ENCODE measurements at places on chromosomes 7 and 10.

DNA sequence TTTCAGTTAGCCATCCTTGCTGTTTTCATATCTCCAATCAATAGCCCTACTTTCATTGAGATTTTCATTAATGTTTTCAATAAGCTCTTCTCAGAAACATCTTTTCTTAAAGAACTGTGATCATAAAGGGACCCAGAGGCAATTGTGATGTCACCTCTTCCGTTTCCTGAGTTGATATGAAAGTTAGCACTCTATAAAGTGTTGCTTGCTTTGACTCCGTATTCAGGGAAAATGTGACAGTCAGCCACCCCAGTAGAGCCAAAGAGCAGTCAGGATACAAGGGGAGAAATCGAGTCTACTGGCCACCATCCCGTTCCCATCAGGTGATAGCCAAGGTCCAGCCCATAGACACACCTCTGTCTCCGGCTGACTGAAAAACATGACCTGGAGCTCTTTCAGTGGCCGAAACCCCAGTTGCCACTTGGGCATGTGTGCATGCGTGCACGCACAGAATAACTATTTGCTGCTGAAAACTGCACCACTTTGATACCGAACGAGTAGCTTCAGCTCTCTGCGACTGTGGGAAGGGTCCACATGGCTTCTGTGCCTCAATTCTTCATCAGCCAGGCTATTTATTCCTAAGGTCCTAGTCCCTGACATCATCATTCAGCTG lies 291.4 kb downstream of the USP6NL start:
- no peak for DNase-seq

GRCh38 chr7:131502810-131503508 lies 53.5 kb downstream of the PODXL start:
- DNase-seq: no peak

DNA sequence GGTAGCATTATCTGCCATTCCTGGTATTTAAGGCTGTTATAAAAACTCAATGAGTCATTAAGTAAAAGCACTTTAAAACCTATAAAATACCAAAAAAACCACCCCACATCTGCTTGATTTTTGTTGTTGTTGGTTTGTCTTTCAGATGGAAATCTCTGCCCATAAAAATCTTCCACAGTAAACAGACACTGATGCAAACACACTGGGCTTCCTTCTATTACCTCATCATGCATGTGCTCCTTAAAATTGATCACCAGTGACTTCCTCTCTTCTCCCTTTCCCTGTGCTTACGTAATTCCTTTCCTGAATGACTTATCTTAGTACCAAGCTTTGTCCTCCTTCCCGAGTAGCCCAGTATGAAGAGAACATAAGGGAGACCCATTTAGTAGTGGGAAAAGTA lies 167.2 kb downstream of the EVX1 start:
- DNase-seq: no peak

- DNase-seq: no peak
Measured at GRCh38 chr10:79052291-79053080, 16.3 kb upstream of the ZMIZ1 start.

Data from retinal pigment epithelial cell (primary cell).